ENCODE measurements at places on chromosomes 3 and 15.
A peak's percentile ranks its signal among the peaks of the same experiment; 100 is the strongest.

DNA sequence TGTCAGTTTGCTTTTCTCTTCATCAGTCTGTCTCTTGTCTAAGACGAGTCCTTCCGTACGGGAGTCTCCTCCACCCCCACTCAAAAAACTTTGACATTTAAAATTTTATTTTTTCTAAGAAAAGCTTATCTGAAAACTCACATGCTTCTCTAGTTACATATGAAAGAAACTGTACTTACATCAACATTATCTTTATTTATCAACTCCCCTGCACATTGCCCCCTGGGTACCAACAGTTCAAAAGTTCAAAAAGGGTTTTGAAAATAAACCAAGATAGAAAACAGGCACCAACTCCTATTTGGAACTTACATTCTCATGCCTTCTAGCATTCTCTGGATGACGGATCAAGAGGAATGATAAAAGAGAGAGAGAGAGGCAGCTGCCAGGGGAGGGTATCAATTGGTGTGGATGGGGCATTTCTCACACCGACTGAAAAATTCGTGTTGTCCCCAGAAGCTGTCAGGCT, 182.5 kb downstream of the FOXP1 start:
- DNase-seq = no peak

- no peak for DNase-seq
Observed at GRCh38 chr3:29488922-29489321, 208.1 kb downstream of the RBMS3 start.

- DNase-seq = no peak
Observed at GRCh38 chr3:139427283-139428060, 38.0 kb upstream of the COPB2 start.

- no peak for DNase-seq
Observed at GRCh38 chr3:46380471-46381221, 9.9 kb downstream of the CCR5 start.

- DNase-seq = no peak
Observed at GRCh38 chr3:160707187-160707794, 30.3 kb downstream of the ARL14 start.

DNA sequence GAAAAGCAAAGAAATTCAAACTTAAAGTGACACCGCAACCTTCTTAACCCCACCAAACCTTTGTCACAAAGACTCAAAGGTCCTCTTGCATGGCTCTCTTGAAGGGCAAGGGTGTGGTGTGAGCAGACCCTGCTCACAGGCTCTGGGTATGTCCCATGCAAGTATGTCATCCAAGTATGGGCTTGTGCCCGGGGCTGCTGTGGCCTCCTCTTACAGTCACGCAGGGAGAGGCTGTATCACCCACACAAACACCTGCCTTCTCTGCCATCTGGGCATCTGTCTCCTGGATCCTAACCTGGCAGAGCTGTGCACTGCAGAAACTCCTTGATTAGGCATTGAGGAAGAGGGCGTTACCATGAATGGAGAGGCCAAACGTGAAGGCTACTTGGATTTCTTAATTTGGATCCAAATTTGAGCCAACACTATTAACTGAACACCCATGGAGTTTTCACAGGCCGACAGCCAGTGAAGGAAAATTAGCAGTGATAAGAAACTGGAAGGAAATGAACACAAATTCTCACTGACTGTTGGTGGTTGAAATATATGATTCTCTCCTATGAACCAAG, 146.6 kb downstream of the DUT start:
- no peak for DNase-seq

DNA sequence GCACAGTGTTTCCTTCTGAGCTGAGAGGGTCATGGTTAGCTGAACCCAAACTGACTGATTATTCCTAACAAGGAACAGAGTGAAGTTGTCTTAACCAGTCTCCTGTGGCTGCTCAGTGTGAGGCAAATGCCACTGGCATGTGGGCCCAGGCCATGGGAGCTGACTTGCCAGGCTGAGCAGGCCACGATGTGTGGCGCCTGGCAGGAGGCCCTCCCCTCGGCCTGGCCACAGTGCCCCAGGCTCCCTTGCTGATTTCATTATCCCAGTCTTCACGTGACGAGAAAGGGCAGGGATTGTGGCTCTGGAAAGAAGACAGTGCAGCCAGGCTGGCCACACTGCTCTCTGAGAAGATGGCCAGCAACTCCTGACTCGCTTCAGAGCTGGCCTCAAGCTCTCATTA, 58.8 kb downstream of the SLCO2A1 start:
- no peak for DNase-seq

- DNase-seq = no peak
Observed at GRCh38 chr3:42226470-42227425, 39.2 kb downstream of the CCK start.

DNA sequence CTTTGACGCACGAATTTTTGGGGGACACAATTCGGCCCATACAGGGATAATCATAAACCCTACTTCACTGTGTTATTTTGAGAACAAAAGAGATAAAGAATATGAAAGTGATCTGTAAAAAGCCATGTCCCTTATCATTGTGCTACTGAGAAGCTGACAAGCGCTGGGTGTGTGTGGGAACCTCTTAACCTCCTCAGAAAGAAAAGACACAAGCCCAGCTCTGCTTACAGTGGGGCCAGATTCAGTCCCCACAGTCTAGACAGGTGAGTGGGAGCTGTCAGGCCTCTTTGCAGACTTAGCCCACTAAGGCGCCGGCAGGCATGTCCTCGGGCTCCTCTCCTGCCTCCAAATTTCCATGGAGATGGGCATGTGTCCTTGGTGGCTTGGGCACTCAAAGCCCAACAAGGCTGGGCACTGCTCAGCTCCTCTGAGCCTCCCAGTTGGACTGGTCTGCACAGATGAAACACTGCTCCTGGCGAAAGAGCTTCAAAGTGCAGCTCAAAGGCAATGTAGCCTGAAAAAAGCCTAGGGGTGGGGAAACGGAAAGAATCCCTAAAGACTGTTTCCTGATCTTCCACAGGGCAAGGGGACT, 64.4 kb upstream of the ETV5 start:
- peak; percentile 53 for DNase-seq

GRCh38 chr3:126618021-126618420, 36.9 kb downstream of the TXNRD3 start:
- no peak for DNase-seq

GRCh38 chr3:38980938-38981337, 70.8 kb downstream of the SCN11A start:
- no peak for DNase-seq

DNA sequence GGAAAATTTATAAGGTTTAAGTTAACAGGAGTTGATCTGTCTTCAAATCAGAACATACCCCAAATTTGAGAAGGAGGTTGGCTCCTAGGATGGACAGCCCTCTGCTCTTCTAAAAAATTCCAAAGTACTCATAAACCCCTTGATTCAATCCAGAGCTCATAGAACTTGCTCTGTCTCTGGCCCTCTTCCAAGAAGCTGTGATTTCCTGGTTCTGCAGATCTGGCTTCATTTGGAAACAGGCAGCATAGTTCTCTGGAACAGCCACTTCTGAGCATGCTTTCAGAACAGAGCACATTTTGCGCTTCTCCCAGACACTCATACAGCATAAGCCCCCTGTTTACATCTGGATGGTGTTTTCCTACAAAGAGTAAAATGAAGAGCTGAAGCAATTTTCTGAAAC, 96.7 kb downstream of the KBTBD8 start:
- no peak for DNase-seq

DNA sequence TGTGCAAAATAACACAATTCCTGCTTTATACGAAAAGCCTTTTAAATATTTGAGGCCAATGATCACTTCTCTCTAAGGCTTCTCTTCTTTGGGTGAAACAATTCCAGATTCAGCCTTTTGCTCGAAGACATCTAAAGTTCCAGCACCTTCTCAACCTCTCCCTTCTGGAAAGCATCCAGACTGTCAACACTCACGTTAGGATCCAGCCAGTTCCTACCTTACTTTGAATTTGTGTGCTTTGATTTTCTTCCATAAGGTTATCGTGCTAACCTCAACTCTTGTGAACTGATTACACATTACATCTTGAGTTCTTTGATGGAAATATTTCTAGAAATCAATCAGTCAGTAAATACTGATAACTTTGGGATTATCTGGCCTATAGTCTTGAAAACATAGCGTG, 125.3 kb upstream of the ETV5 start:
- DNase-seq = no peak

- DNase-seq = no peak
Observed at GRCh38 chr15:73818308-73818985, 54.9 kb upstream of the TBC1D21 start.

- no peak for DNase-seq
Observed at GRCh38 chr3:49213541-49213943, 42.1 kb downstream of the KLHDC8B start.

GRCh38 chr3:122350814-122351418, 25.9 kb downstream of the CSTA start:
- no peak for DNase-seq

DNA sequence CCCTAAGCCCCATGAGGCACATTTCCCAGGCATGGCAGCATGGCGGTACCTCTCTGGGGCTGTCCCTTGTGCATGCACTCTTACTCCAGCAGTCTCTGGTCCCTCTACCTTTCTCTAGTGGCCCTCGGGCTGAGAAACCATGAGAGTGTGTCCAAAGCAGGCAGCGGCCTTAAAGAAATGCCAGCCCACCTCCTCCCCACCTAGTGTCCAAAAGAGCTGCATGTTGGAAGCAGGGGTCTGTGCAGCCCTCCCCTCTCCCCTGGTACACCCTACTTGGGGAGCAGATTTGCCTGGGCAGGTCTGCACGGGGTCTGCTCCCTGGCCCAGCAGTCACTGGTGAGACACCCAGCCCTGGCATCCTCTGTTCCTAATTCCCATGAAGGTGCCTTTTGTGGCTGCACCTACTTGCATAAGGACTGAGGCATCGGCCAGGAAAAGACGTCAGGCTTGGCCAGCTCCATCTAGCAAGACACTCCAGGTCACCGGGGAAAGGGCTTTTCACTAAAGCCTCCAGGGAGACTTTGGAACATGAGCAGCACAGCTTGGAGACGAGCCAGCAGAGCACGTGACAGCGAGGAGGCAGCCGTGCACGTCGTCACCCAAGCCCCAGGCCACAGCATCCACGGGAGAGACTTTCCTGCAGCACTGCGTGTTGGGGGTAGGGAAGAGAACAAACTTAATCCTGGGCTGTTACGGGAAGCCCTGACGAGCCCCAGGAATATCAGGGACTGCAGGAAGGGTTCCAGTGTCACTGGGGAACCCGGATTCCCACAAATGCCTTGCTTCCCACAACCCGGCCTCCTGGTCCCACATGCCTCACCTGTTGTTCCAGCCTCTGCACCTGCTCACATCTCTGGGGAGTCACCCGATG, 38.8 kb downstream of the TM2D3 start:
- no peak for DNase-seq

DNA sequence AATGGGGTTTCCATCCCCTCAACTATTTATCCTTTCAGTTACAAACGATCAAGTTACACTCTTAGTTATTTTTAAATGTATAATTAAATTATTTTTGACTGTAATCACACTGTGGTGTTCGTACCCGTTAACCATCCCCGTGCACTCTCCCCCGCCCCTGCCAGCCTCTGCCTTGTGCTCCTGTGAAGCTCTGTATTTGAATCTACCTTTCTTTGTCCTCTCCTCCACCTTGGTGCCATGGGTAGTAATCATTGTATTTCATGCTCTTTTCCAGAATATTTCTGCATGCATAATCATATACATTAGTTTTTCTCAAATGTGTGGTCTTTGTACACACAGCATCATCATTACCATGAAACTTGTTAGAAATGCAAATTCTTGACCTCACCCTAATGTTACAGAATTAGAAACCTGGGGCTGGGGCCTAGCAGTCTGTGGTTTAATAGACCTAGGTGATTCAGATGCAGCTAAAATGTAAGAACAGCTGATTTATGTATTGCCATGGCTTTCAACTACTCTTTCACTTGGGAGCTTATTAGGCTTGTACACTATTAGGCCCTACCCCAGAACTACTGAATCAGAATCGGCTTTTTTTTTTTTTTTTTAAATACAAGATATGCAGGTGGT, 91.5 kb downstream of the STT3B start:
- DNase-seq = no peak

GRCh38 chr3:111820651-111821050, 38.4 kb upstream of the PHLDB2 start:
- no peak for DNase-seq

DNA sequence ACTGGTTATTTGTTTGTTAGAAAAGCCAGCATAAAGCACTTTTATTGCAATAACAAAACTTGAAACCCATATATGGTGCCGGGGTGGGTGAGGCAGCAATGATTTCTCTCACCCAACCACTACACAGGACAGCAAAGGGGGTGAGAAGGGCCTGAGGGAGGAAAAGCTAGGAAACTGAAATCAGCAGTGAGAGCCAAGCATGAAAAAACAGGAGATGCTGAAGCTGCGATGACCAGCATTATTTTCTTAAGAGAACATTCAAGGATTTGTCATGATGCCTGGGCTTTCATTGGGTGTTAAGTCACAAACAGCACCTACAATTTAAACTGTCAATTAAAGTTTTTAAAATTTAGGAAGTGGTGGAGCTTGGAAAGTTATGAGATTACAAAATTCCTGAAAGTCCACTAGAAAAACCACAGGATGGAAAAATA, 11.9 kb upstream of the TM4SF4 start:
- no peak for DNase-seq

GRCh38 chr3:79383402-79384012, 384.3 kb downstream of the ROBO1 start:
- no peak for DNase-seq

GRCh38 chr15:45391746-45392583, 13.6 kb upstream of the GATM start:
- DNase-seq = no peak

DNA sequence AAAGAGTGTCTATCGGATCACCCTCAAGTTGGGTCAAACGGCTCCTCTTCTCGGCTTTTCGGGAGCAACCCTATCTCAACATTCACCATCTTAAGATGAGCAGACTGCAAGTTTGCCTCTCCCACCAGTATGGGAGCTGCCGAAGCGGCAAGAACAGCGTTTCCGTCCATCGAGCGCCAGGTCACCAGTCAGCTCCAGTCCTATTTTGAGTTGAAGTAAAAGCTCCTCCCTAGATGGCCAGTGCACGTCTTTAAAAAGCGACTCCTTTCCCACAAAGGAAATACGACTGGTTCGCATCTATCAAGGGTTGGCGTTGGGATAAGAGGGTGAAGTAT, 369 bp upstream of the U2SURP start:
- DNase-seq = no peak

- no peak for DNase-seq
Observed at GRCh38 chr3:9951126-9951525, 1.1 kb downstream of the PRRT3 start.

- no peak for DNase-seq
Observed at GRCh38 chr15:63051156-63052066, 8.9 kb downstream of the TPM1 start.

DNA sequence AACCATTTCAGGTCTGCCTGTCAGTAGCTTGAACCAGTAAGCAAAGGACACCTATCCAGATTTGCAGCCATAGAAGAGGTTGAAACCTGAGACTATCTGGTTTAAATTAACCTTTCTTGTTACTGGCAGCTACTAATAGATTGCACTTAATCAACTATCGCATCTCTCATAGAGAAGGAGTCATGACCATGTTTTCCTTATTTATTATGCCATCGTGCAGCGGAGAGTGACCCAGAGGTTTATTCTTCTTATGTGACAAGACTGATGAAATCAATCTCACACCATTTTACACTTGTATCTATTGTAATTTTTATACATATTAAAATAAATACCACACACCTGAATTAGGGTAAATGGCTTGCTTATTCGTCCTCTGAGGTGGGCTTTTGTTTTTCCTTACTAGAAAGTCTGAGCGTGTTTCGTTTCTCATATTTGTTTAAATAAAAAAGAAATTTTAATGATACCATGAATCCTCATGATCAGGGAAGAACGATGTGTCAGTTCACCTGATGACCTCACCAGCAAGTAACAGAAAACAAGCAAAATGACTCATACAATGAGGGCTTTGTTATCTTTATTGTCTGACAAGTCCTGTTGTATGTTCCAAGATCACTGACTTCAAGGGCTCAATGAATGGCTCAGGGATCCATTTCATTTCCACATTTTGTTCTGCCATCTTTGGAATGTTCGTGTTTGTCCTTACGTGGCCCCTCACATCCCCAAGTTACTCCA, 379.5 kb upstream of the DPH6 start:
- no peak for DNase-seq

Data from left forelimb (tissue), 1 donor.